Stimulated activated CD4-positive, alpha-beta T cell treated with anti-CD3 and anti-CD28 coated beads, Interleukin-4, amount 100 ng/mL, for 4 hours (primary cell): ENCODE measurements at places on chromosomes 3 and 15.

- DNase-seq: no peak
Measured at GRCh38 chr15:27863000-27863399, 236.1 kb downstream of the OCA2 start.

- DNase-seq: peak; percentile 0
Measured at GRCh38 chr15:25175033-25175788, 220.4 kb downstream of the SNRPN start.

DNA sequence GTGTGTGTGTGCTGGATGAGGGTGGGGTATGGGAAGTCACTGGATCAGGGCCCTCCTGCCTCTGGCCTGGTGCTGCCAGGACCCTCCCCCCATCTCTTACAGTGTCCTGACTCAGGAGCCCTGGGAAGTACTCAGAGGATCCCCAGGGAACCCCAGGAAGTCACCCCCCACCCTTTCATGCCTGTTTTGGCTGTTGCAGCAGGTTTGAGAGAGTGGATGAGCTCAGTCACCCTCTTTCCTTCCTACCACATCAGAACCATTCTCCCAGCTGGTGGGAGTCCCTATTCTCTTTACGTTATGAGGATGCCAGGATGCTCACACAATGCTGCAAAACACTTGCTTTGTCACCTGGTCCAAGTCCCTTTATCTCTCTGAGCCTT lies 59.0 kb downstream of the BDH1 start:
- no peak for DNase-seq

DNA sequence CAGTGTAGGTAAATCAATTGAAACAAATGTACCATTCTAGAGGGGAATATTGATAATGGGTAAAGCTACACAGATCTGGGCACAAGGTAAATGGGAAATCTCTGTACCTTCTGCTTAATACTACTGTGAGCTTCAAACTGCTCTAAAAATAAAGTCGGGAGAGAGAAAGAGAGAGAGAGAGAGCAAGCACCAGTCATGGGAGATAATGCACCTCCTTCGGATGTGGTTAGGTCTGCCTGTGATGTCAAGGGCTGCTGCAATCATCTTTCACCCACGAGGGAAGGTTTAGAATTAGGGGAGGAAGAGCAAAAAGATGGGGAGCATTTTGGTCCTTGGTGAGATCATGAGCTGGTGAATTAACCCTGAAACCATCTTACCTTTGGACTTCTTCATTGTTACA lies 219.1 kb downstream of the ZNF385D start:
- no peak for DNase-seq

- DNase-seq: no peak
Measured at GRCh38 chr3:160852856-160853255, 96.8 kb downstream of the PPM1L start.

DNA sequence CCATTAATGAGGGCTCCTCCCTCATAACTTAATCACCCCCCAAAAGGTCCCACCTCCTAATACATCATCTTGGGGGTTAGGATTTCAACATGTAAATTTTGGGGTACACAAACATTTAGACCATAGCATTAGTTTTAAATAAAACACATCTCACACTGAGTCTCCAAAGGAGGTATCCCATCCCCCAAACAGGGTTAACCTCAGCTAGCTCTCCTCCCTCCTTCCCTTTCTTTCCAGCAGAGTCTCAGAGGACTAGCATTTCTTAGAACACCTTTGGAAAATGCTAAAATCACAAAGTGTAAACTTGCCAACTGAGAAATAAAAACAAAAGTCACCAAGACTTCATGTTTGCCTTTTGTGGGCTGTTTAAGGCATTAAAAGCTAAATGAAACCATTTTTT lies 51.2 kb upstream of the FOXB1 start:
- DNase-seq: no peak

DNA sequence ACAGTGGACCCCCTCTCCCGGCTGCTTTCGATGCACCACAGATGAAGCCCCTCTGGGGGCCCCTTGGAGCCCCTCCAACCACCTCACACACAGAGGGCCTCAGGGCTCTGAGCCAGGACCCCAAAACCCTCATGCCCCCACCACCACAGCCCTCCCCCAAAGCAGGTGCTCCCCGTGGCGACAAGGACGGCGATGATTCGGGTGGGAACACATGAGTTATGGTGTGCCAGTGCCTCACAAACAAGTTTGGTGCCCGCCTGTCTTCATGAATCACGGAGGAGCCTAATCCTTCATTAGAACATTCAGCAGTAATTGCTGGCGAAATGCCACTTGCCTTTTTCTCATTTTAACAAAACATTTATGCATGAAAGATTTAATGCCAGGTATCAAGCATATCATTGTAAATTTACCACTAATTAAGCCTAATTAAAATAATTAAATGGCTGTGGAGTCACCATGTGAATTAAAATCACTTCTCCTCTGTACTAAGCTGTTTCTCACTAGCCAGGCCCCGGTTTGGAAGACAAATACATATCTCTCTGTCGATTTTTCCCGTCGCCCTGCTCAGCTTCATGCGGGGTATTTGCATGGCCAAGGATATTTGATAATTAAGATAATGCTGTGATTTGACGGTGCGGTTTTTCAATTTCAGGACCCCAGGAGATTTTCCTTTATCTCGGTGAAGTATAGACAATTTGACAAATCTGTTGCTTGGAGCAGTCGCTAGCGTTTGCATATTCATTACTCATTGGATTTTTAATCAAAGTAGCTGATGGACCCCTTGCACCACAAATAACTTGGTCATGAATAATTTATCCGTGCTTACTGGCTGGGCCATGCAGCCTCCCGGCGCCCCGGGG lies 157.0 kb downstream of the TLE3 start:
- DNase-seq: no peak

DNA sequence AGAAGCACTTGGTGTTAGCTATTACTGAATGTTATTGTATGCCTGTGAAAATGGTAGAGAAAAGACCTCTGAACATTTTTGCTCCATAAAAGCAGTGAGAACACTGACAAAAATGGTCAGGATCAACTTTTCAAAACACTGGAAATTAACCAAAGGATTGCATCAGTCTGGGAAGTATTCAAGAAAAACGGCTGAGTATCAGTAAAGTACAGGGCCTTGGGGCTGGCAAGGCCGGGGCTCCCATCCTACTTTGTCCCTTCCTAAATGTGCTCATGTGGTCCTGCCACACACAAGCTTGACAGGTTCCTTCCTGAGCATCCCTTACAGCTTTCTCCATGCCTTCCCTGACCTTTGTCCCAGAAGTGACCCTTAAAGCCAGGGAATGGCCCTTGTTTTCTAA lies 84.0 kb downstream of the CFAP20DC start:
- DNase-seq: no peak

GRCh38 chr15:86300390-86301125 lies 220.9 kb downstream of the AGBL1 start:
- DNase-seq: no peak

DNA sequence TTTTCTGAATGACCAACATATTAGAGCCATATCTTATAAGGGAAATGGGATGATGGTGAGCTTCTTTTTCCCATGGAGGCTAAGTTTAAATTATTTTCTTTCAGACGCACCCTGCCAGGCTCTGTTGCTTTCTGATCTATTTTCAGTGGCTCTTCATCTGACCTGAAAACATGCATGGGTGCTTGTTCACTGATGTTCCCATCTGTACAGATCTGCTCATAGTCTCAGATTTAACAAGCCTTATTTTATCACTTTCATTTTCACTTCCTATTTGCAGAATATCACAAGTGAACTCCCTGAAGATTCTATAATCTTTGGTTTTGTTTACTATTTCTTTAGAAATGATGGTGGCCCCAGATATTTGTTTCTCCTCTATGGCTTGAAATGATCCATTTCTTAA lies 31.1 kb upstream of the SUCLG2 start:
- DNase-seq: no peak

GRCh38 chr3:175335229-175335628 lies 476.1 kb downstream of the NAALADL2 start:
- no peak for DNase-seq

- no peak for DNase-seq
Measured at GRCh38 chr15:43299411-43299810, 31.0 kb downstream of the LCMT2 start.

GRCh38 chr3:153158961-153159735 lies 2.9 kb upstream of the RAP2B start:
- DNase-seq: no peak

GRCh38 chr15:84893607-84894006 lies 9.1 kb downstream of the SLC28A1 start:
- DNase-seq: no peak

- DNase-seq: no peak
Measured at GRCh38 chr15:77632534-77633133, at the start of gene LINGO1. LINGO1 (minus strand) TSS chr15:77632912; CDS start chr15:77632315, 597 bp downstream.

DNA sequence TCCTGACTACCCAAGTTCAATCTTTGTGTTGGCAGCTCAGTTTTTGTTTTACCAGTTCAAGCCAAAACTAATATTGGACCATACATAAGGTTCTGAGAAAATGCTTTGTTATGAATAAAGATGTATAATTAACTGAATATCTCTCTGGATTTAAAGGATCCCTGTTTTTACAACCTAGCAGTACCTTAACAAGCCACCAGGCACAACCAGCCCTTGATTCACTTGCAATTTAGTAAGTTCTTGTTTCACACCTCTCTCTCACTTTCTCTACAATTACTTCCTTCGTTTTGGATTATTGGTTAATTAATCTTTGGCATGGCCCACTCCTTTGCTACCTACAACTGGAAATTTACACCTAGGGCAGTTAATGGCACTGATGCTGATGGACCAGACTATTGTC lies 531.9 kb downstream of the SQOR start:
- DNase-seq: no peak

GRCh38 chr15:84789762-84790161 lies 27.4 kb upstream of the ALPK3 start:
- DNase-seq: no peak

- no peak for DNase-seq
Measured at GRCh38 chr3:168533600-168533999, 437.9 kb upstream of the GOLIM4 start.

GRCh38 chr3:25547103-25547502 lies 117.6 kb downstream of the TOP2B start:
- DNase-seq: no peak
